ENCODE measurements at places on chromosomes 4 and X. TPM values are rescaled to one million over a fixed set of nuclear protein-coding genes. Genes with fewer than 3 reads are reported as not detected.

The TMEM154 gene
- total RNA-seq, result 0.29 TPM

The CT45A10 gene
- not detected for total RNA-seq

The MND1 gene
- total RNA-seq, result 0.89 TPM

The WDR13 gene
- 181 TPM for total RNA-seq

DNA sequence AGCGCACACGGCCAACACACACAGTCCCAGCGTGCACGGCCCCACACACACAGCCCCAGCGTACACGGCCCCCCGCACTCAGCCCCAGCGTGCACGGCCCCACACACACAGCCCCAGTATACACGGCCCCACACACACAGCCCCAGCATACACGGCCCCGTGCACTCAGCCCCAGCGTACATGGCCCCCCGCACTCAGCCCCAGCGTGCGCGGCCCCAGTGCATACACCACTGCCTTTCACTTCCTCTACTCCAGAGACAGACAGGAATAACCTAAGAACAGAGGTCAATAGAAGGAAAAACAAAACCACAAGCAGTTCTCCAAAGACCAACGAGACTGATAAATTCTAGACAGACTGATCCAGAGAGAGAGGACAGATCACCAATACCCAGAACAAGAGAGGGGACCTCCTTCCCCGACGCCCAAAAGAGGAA lies 17.1 kb downstream of the GAK start:
- H3K36me3 ChIP-seq, result peaks cover 19% of the 10 kb centered on the region
- no peaks in the 10 kb centered on the region for H3K27me3 ChIP-seq
- no peak for DNase-seq
- H3K4me1 ChIP-seq, result no peaks in the 10 kb centered on the region
- no peak overlapping the region for H3K4me3 ChIP-seq

GRCh38 chr4:185809121-185809520 lies 2.9 kb downstream of the SORBS2 start:
- no peak for DNase-seq
- peak overlapping the region; percentile 97 for H3K27ac ChIP-seq
- peaks cover 10% of the 10 kb centered on the region for H3K4me1 ChIP-seq
- H3K4me3 ChIP-seq, result peak overlapping the region; percentile 30

DNA sequence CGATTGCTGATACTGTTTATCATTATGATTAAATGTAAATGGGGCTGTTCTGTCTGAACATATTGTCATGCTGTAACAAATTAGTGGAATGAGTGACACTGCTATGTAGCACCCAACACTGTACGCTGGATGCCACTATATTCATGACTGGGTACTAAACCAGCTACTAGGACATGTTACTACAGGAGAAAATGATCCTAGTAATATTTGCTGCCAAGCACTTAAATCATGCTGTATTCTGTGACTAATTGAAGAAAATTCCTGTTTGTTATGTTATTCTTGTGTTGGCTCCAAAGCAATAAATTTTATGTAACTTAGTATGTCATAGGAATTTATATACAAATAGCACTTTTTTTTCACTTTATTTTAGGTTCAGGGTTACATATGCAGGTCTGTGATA lies 804.2 kb downstream of the CENPC start:
- DNase-seq, result no peak
- H3K27me3 ChIP-seq, result no peaks in the 10 kb centered on the region
- H3K4me3 ChIP-seq, result no peak overlapping the region
- no peaks in the 10 kb centered on the region for H3K4me1 ChIP-seq
- H3K27ac ChIP-seq, result no peak overlapping the region
- H3K36me3 ChIP-seq, result no peaks in the 10 kb centered on the region

DNA sequence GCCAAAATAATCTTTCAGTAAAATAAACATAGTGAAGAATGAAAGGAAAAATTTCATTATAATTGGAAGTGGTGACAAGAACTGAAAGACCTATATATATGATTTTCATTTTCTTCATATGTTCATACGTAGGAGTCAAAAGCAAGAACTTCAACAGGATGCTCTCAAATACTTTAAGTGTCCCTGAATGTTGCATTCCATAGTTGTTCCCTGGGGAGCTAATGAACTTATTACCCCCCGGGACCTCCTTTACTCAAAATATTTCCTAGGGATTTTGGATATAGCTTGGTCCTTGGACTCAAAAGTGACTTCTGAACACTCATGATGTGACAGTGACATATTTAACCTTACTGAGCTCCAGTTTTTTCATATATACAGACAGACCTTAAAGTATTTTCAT lies 44.9 kb upstream of the NDST4 start:
- no peak overlapping the region for H3K4me3 ChIP-seq
- no peak overlapping the region for H3K27ac ChIP-seq
- no peaks in the 10 kb centered on the region for H3K4me1 ChIP-seq
- DNase-seq, result no peak
- H3K36me3 ChIP-seq, result no peaks in the 10 kb centered on the region

DNA sequence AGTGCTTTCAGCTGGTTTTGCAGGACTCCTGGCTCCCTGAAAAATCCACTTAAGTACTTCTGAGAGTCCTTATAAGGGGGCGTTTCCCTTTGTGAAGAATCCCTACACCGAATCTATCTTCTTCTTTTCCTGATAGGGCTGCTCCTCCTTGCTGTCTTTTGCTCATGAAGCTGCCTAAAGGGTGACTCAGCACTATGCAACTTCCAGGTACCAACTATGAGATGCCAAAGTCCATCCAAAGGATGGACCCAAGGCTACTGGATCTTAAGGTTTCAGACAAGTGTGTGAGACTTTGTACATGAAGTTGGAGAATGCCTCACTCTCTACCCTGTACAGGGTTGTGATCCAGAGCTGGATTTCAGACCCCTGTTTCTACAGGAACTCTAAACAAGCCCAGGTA lies 485.0 kb upstream of the FAT1 start:
- no peaks in the 10 kb centered on the region for H3K36me3 ChIP-seq
- no peaks in the 10 kb centered on the region for H3K27me3 ChIP-seq
- DNase-seq, result no peak
- H3K4me1 ChIP-seq, result no peaks in the 10 kb centered on the region
- no peak overlapping the region for H3K27ac ChIP-seq

GRCh38 chr4:156261230-156261629 lies 307.6 kb upstream of the CTSO start:
- no peaks in the 10 kb centered on the region for H3K27me3 ChIP-seq
- H3K36me3 ChIP-seq, result no peaks in the 10 kb centered on the region
- H3K27ac ChIP-seq, result no peak overlapping the region

GRCh38 chr4:148376151-148376550 lies 66.1 kb downstream of the NR3C2 start:
- no peaks in the 10 kb centered on the region for H3K4me1 ChIP-seq
- peak; percentile 18 for DNase-seq
- no peak overlapping the region for H3K4me3 ChIP-seq
- H3K36me3 ChIP-seq, result no peaks in the 10 kb centered on the region

- H3K36me3 ChIP-seq, result no peaks in the 10 kb centered on the region
- H3K27me3 ChIP-seq, result no peaks in the 10 kb centered on the region
- no peak overlapping the region for H3K4me3 ChIP-seq
- no peak overlapping the region for H3K27ac ChIP-seq
- DNase-seq, result no peak
Observed at GRCh38 chrX:138875472-138875871, 164.0 kb upstream of the FGF13 start.

- peaks cover 3% of the 10 kb centered on the region for H3K27me3 ChIP-seq
- H3K27ac ChIP-seq, result no peak overlapping the region
Observed at GRCh38 chrX:97367125-97367524, 483.4 kb downstream of the RPA4 start.

DNA sequence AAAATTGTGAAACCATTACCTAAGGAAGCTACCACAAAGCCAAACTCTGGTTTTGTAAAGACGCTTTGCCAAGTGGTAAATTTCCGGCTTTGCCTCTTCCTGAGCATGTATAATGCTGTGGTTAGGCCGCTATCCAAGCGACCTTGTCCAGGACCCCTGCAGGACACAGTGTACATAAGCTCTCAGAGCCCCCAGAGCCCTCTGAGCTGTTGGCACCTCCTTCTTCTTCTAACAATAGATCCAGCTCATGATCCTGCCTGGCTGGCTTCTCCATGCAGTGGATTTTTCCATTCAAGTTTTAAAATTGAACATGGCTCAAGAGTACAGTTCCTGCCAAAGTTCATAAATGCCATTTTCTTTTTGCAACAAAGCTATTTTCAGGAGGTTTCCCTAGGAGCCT lies 326.7 kb downstream of the MAPK10 start:
- H3K36me3 ChIP-seq, result no peaks in the 10 kb centered on the region
- H3K27me3 ChIP-seq, result no peaks in the 10 kb centered on the region
- H3K4me1 ChIP-seq, result peaks cover 20% of the 10 kb centered on the region
- H3K4me3 ChIP-seq, result no peak overlapping the region
- peak; percentile 58 for DNase-seq

GRCh38 chr4:169256856-169257761 lies 13.6 kb downstream of the SH3RF1 start:
- H3K27me3 ChIP-seq, result no peaks in the 10 kb centered on the region
- DNase-seq, result no peak

- H3K27ac ChIP-seq, result no peak overlapping the region
- H3K4me3 ChIP-seq, result no peak overlapping the region
- H3K4me1 ChIP-seq, result peaks cover 4% of the 10 kb centered on the region
- H3K36me3 ChIP-seq, result no peaks in the 10 kb centered on the region
- no peaks in the 10 kb centered on the region for H3K27me3 ChIP-seq
- no peak for DNase-seq
Observed at GRCh38 chrX:13691841-13692371, 3.0 kb downstream of the RAB9A start.

DNA sequence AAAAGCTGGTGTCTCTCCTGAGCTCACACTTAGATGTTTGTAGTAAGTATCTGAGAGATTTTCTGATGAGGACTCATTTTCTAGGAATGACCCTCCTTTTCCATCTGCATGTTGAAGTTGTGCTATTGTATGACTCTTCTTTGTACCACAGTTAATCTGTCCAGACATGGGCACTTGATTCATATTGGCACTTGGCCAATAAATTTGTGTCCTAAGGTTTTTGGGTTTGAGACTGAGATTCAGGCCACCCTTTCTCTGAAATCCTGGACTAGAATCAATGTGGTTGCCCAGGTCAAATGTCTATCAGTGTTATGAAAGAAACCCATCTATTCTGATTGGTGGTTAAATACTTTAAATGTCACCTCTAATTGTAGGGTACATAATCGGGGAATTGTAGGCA lies 869.0 kb downstream of the SH3BGRL start:
- no peak overlapping the region for H3K4me3 ChIP-seq
- H3K27ac ChIP-seq, result no peak overlapping the region
- H3K4me1 ChIP-seq, result no peaks in the 10 kb centered on the region
- H3K27me3 ChIP-seq, result no peaks in the 10 kb centered on the region

DNA sequence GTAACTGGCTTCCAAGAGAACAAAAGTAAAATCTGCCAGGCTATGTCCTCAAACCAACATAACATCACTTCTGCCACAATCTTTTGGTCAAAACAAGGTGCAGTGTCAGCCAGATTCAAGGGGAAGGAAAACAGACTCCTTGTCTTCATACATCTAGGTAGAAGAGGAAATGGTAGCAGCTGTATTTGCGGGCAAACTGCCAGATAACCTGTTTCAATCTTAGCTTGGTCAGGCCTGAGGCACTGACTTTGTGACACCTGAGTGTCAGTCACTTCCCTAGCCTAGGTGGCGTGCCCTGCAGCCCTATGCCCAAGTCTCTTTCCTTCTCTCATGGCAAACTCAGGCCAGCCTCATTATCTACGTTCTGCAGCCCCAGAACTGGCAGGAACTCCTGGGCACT lies 146.2 kb upstream of the JADE1 start:
- no peaks in the 10 kb centered on the region for H3K27me3 ChIP-seq
- no peak overlapping the region for H3K4me3 ChIP-seq
- no peaks in the 10 kb centered on the region for H3K36me3 ChIP-seq
- H3K27ac ChIP-seq, result no peak overlapping the region
- no peak for DNase-seq

DNA sequence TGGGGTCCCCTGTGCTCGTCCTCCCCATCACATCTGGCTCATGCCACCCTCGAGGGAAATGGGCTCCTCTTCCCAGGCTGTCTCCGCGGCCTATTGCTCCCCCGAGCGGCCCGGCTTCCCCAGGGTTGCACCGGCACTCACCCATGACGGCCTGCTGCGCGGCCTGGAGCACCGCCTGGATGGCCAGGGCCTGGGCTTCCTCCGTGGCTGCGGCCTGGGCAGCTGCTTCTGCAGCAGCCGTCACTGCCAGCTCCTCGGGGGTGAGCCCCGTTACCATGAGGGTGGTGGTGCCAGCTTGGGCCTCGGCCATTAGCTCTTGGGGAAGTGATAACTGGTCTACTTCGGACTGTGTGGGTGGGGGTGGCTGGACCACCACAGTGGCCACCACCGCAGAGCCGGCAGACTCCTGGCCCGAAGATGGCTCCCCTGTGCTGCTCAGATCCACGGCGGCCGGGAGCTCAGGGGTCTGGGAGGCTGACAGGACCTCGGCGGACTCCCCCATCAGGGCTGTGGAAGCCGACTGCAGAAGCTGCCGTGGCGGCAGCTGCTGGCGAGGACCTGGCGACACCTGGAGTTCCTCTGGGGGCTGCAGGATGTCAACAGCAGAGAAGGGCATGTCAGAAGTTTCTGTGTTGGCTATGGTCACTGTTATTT lies 8.1 kb upstream of the RENBP start:
- H3K4me3 ChIP-seq, result no peak overlapping the region
- H3K36me3 ChIP-seq, result peaks cover 76% of the 10 kb centered on the region
- H3K4me1 ChIP-seq, result no peaks in the 10 kb centered on the region
- no peak for DNase-seq

DNA sequence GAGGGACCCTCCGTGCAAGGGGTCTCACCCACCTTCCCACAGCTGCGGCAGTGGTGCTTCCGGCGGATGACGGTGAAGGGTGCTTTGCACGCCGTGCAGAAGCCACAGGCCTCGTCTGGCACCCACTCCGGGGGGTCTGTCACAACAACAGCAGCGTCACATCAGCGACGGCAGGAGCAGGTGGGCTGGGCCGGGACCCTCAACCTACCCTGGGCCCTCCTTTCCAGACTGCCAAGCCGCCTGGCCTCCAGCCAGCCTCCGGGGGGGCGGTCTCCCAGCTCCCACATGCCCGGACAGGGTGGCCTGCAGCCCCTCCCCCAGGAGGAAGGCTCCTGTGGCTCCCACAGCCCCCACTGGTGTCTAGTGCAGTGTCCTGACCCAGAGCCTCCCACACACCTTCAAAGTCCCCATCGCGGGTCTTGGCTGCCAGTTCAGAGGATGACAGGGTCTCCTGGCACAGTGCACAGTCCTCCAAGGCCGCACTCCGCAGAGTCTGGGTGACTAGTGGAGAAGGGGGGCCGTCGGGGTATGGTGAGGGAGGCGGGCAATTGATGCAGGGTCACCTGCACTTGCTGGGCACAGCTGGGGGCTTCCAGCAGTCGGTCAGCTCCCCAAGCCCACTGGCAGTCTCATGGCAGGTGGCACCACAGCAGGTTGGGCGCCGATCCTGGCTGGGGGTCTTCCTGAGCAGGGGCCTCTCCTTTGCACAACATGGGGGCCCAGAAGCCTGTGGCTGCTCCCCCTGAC lies 9.5 kb upstream of the MXD4 start:
- H3K4me3 ChIP-seq, result no peak overlapping the region
- no peaks in the 10 kb centered on the region for H3K27me3 ChIP-seq
- no peak overlapping the region for H3K27ac ChIP-seq

GRCh38 chrX:44227991-44228390 lies 115.5 kb downstream of the EFHC2 start:
- no peak overlapping the region for H3K27ac ChIP-seq
- no peaks in the 10 kb centered on the region for H3K36me3 ChIP-seq
- H3K4me1 ChIP-seq, result no peaks in the 10 kb centered on the region

All from thyroid gland (tissue), 4 donors.